ENCODE measurements at places on chromosomes 7 and 10.
A peak's percentile ranks its signal among the peaks of the same experiment; 100 is the strongest.

- no peak for DNase-seq
Observed at GRCh38 chr7:5797716-5798115, 16.3 kb upstream of the RNF216 start.

DNA sequence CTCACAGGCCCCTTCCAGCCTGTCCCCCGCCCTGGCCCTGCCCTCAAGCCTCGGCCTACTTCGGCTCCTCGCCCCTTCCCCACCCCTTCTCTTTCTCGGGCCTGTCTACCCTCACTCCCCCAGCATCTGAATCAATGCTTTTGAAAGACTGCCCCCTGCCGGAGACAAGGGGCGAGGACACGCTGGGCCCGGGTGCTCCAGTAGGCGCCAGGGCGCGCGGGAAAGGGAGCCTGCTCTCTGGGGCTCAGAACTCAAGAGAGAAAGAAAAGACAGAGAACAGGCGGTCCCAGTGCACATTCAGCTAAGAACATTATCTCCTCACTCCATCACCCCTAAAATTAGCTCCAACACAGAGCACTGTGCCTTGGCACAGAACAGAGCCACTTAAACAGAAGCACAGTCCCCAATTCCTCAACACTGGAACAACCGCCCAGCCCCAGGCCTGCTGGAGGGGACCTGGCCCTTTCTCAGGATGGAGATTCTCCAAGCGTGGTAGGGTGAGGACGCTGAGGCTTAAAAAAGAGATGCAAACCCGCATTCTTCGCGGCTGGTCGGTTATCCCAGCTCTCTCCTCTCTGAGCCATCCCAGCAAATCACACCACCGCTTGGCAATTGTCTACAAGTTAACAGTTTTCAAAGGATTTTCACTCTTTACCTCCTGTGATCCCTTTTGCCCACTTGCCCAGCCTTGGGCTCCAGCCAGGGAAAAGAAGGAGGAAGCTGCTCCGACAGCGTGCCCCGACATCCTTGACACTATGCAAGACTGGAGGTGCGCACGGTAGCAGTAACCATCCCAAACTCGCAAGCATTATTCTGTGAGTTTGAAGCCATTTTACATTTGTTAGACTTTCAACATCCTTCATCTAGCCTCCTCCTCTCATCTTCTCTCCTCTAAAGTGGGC lies 2.1 kb downstream of the GIGYF1 start:
- peak; percentile 45 for DNase-seq

GRCh38 chr10:74669210-74669609 lies 157.2 kb upstream of the KAT6B start:
- no peak for DNase-seq

GRCh38 chr7:14875941-14876587 lies 26.5 kb downstream of the DGKB start:
- DNase-seq = no peak

DNA sequence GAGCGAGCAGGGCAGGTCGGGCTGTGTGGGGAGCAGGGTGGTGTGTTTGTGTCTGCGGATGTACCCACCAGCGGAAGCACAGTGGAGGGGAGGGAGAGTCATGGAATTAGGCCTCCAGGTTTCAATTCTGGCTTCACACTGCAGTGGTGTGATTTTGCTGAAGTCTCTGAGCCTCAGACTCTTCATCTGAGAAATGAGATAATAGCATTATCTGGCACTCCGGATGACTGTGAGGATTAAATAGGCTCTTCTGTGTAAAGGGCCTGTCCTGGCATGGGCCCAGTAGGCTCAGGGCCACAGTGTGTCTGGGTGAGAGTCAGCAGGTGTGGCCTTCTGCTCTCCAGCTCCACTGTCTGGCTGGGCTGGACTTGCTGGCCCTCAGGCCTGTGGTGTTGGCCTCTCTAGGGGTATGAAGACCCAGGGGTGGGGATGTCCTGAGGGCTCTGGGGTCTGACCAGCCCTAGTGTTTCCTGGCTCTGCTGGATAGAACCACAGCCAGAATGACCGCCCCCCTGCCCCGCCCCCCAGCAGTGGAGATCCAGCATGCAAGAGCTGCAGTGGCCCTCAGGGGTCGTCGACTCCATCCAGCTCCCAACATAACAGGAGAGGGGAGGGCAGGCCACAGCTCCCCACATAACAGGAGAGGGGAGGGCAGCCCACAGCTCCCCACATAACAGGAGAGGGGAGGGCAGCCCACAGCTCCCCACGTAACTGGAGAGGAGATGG lies 178.6 kb downstream of the RPS24 start:
- peak; percentile 79 for DNase-seq

Measured in NCI-H524 (cell line).